ENCODE measurements at places on chromosomes 16 and 17.

DNA sequence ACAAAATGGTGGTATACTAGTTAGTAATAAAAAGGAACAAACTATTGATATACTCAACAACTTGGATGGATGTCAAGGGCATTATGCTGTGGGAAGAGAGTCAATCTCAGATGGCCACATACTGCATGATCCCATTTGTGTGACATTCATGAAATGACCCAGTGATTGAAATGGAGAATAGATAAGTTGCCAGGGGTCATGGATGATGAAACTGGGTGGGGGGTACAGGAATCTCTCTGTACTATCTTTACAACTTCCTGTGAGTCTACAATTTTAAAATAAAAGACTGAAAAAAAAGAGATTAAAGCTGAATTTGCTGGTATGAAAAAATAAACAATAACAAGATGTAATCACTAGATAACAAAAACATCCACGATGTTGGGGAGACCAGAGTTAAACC is 70.5 kb upstream of the CDYL2 start:
- no peak for DNase-seq

DNA sequence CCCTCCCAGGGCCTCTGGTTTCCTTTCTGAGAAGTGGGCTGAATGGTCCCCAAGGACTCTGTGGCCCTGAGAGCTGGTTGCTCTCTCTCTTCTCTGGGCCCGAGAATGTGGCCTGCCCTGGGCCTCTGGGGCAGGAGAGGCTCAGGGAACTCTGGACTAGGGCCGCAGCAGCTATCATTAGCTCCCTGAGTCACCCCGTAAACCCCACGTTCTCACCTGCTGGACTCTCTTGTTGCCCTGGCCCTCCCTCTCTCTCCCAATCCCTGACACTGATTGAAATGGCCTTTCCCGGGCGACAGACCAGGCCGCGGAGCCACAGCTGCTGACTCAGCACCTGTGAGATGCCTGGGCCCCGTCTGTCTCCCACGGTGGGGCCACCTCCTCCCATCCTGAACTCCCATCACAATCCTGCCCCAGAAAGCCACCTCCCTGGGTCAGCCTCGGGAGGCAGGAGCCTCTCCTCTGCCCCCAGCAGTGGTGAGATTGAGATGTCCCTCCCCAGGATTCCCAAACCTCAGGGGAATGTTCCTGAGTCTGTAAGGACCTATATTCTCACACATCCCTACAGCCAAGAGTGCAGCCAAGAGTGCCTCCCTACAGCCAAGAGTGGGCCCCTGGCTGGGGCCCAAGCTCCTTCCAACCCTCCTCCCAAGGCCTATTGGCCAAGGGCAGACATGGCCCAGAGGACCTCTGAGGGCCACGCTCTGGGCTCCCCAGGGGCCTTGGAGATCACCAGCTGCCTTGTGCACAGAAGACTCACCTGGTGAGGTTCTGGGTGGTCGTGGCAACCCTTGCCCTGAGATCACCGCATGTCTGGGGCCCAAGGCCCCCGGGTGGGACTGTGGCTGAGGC is 470 bp downstream of the TRPV3 start:
- no peak for DNase-seq

GRCh38 chr17:7213895-7214299 is 5.7 kb downstream of the DLG4 start:
- DNase-seq: peak; percentile 74

DNA sequence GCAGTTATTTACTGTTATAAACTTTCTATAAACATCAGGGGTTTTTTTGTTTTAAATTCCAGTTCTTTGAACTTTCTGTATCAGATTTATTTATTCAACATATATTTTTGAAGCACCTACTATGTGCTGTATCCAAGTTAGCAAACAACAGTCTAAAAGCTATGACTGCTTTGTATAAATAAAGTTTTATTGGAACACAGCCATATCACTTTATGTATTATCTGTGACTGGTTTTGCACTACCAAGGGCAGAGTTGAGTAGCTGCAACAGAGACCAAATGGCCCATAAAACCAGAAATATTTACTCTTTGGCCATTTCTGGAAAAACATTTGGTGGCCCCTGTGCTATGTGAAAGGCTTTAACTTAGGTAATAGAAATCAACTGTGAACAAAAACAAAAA is 110.2 kb upstream of the ERCC4 start:
- no peak for DNase-seq
